ENCODE measurements at places on chromosomes 7 and 10.

DNA sequence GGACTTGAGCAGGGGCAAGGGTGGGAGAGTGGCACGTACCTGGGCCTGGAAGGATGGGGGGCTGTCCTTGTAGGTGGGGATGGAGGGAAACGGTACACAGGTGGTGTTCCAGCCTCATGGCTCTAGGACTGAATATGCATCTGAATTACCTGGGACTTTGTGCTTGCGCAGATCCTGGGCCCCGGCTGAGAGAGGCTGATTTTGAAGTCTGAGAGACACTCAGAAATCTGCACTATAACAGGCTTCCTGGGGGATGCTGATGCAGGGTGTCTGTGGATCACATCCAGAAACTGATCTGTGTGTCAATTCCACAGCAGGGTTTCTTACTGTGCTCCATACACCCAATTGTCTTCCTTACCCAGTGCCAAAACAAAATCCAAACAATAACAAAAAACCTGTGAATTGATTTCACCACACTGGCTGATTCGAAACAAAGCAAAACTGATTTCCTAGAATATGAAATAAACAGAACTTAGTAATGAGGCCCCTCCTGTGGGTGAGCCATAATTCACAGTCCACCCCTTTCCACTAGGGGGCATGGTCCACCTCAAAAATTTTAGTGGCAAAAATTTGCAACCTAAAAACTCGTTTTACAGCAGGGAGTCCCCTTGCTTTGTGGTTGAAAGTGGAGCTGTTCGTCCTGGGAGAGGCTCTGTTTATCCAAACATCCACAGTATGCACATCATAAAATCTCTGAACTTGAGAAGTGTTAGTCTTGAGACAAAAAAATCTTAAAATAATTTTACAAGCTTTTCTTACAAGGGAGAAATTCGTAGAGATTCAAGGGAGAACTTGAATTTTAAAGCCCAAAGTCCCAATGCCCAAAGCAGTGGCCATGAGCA is 32.0 kb upstream of the PLEKHA1 start:
- peak; percentile 18 for DNase-seq

DNA sequence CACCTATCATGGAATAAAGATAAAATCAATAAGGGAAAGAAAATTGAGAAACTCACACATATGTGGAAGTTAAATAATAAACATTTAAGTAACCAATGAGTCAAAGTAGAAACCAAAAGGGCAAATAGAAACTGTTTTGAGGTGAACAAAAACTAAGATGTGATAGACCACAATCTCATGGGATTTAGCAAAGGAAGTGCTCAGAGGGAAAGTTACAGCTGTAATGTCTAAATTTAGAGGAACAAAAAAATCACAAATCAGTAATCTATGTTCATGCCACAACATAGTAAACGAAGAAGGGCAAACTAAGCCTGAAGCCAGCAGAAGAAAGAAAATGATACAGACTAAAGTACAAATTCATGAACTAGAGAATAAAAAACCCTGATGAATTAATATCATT is 16.3 kb downstream of the CYP3A4 start:
- DNase-seq: no peak

DNA sequence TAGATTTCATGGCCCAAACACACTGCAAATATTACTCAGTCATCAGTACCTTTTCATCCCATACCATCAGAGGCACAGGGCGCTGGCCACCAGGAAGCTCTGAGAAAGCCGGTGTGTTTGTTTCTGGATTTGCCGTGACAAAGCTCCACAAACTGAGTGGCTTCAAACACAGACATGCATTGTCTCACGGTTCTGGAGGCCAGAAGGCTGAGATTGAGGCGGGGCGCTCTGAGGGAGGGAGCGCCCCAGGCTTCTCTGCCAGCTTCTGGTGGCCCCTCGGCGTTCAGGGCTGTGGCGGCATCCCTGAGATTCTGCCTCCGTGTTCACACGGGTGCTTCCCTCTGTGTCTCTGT is 3.7 kb upstream of the TTYH3 start:
- DNase-seq: no peak

GRCh38 chr10:17655567-17656146 is 11.7 kb downstream of the STAM start:
- DNase-seq: no peak

GRCh38 chr7:112572669-112573301 is 92.0 kb downstream of the LSMEM1 start:
- no peak for DNase-seq

Measured in non-pigmented ciliary epithelial cell (primary cell).